ENCODE measurements at places on chromosomes 4 and X.
A peak's percentile ranks its signal among the peaks of the same experiment; 100 is the strongest.

- DNase-seq = no peak
These were observed 159.7 kb downstream of the ANK2 start for GRCh38 chr4:113209153-113209552.

DNA sequence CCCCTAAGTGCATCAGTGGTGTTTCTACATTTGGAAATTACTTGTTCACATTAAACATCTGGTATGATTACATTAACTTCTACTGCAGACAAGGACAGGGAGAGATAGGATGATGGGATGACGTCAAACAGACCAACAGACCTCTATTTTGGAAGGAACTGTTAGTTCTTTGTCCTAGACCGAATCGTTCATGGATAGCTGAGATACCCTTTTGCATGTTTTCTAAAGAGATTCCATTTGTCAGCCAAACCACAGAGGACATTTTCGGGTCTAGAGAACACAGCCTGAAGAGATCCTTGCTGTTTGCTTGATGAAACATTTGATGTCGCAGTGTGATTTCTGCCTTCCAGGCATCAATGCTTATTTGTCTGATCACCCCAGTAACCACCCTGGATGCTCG lies 27.7 kb downstream of the CHST7 start:
- no peak for DNase-seq

DNA sequence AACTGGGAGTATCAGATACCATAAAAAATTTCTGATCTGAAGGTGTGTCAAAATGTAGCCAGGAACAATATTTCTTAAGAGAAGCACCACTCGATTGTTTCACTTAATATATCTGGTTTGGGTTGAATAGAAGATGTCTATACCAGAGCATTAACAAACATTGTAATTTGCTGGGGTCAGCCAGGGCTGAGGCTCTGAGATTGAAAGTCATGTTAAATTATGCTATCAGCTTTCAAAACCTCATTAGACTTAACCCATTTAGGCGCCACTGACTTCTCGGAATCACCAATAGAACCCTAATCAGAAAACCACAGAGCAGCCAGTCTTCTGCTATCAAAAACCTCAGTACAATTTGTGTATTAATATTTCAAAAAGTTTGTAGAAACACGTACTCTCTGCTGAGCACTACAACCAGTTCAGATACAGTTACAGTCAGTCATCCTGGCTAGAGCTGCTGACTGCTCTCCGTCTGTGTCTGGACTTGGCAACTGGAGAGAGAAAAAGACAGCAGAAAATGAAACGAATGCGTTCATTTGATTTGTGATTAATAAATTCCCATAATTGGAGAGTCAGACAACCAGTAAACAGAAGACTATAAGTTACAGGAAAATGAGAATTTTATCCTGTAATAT lies 848.6 kb upstream of the PABPC4L start:
- no peak for DNase-seq

DNA sequence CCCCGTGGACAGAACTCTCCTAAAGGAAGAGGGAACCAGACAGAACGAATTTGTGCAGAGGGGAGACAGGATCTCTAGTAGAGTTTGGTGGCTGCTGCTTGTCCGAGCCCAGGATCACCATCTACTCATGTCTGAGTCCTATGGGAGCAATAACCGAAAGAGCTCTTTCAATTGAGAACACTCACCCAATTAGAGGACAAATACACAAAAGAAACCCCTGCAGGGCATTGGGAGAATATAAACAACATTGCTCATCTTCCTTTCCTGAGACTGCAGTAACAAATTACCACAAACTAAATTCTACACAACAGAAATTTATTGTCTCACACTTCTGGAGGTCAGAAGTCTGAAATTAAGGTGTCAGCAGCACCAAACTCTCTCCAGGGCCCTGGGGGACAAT lies 65.6 kb downstream of the SPINK2 start:
- DNase-seq = no peak

DNA sequence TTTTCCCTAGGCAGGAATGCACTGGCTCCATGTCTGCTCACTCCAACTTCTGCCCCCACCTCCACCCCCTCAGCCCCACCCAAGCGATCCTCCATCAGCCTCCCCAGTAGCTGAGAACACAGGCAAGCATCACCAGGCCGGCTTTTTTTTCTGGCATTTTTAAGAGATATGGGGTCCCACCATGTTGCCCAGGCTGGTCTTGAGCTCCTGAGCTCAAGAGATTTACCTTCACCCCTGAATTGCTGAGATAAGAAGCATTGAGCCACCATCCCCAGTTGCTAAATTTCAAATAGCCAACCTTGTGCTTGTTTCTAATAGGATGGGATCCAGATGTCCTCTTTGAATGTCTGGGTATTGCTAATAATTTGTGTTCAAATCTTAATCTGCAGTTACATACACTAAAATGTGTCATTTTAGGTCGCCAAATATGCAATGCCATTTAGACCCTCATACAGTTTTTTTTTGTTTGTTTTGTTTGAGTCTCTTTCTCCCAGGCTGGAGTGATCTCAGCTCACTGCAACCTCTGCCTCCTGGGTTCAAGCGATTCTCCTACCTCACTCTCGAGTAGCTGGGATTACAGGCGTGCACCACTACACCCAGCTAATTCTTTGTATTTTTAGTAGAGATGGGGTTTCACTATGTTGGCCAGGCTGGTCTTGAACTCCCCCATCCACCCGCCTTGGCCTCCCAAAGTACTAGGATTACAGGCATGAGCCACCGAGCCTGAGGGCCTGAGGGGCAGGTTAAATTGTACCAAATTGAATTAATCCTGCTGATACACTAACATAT lies 8.8 kb downstream of the LARP7 start:
- no peak for DNase-seq

DNA sequence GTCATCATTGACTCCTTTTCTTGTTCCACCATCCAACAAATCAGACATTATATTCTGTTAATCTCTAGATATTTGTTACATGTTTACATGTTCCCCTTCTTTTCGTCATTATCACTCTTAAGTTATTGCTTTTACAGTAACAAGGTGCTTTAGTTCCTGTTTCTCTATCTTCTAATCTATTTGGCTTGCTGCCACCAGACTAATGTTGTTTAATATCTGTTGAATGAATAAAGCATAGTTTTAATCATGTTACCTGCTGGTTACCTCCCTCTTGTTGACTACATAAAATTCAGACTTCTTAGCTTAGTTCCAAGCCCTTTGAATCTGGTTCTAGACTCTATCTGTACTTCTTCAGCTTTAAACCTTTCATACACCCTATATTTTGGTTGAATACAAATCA lies 129.8 kb upstream of the TRIM2 start:
- peak; percentile 39 for DNase-seq

DNA sequence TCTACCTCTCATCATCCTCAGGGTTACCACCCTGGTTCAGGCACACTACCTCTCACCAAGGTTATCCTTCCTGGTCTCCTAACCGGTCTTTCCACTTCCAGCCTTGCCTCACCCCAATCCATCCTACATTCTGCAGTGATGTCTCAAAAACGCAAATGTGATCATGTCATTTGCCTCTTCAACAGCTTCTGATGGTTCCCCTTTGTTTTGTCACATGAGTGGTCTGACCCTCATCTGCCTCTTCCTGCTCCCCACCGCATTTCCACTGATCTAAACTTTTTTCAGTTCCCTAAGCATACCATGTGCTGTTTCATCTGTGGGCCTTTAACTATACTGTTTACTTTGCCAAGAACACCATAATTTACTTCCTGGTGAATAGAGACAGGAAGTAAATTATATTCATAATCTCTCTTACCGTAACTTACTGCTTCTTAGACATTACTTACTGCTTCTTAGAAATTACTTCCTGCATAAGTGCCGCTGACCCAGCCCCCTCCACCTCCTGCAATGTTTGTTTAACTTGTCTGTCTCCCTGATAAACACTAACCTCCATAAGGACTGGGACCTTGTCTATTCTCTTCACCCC lies 27.1 kb upstream of the NSUN7 start:
- peak; percentile 9 for DNase-seq

DNA sequence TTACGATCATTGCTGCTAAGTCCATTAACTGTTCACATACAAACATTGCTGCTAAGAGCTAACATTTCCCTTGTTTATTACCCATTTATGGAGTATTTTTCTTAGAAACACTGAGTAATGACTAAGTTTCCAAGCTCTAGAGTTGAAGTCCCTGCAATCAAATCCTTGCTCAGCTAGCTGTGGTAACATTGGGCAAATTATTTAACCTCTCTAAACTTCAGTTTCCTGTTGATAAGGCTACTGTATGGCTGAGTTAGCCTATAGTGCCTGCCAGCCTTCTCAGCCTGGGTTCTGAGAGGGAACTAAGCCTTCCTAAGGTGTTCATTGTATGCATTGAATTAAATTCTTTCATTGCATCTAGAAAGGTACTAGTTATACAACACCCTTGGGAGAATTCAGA lies 15.2 kb upstream of the SCOC start:
- DNase-seq = no peak

- DNase-seq = no peak
These were observed 43.7 kb downstream of the IL15 start for GRCh38 chr4:141680060-141680459.

DNA sequence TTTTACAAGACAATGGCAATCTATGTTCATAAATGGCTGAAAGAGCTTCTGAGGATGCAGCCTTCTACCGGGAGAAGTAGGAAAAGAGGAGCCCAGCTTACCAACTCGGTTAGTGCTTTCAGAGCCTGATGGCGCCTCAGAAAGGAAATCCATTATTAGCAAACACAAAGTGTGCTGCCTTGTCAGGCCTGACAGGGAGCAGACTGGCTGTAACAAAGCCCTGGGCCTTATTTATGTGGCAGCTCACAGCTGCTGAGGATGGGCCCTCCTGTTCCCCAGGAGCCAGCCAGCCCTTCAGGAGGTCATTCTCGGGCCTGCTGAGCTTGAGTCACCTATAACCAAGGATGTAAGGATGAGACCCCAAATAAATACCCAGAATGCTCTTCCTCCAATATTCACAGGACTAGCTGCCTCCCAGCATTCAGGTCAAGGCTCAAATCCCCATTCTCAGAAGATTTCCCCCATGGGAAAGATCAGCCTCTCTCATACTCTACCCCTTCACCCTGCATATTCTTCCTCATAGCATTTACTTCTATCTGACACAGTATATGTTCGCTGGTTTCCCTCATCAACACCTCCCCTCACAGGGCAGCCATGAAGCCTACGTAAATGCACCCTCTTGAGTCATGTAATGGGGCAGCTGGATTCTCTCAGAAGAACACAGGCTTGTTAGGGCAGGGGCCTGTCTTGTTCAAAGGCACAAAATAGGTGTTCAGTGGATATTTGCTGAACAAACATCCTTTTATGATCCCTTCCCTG lies 227.0 kb upstream of the RASGEF1B start:
- DNase-seq = no peak

- no peak for DNase-seq
These were observed 130.2 kb downstream of the CHRDL1 start for GRCh38 chrX:110665223-110666002.

GRCh38 chr4:4606321-4606720 lies 64.5 kb upstream of the STX18 start:
- no peak for DNase-seq

GRCh38 chr4:170198747-170199146 lies 109.0 kb upstream of the AADAT start:
- DNase-seq = no peak

DNA sequence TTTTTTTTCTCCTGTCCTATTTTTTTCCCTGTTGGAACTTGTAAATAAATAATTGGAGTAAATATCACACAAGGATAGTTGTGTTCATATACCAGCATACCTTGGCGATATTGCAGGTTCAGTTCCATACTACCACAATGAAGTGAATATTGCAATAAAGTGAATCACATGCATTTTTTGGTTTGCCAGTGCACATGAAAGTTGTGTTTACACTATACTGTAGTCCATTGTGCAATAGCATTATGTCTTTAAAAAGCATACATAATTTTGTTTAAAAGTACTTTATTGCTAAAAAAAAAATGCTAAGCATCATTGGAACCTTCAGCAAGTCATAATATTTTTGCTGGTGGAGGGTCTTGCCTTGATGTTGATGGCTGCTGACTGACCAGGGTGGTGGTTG lies 88.6 kb downstream of the GSTCD start:
- DNase-seq = no peak

DNA sequence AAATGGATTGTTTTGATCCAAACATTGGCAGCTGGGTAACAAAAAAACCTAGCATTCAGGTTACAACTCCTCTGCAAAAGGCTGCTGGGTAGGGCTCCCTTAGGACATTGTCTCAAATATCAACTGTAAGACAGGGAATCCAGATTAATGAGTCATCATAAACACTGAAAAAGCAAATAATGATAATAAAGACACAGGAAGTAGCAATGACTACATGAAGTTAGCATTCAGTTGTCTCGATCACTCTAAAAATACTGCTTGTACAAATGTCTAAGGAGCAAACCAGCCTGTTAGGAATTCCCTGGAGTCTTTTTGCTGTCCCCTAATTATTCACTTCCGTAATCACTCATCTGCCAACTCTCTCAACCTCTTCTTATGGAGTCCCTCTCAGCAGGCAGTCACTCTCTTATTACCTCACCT lies 259.2 kb downstream of the GPC3 start:
- DNase-seq = no peak

DNA sequence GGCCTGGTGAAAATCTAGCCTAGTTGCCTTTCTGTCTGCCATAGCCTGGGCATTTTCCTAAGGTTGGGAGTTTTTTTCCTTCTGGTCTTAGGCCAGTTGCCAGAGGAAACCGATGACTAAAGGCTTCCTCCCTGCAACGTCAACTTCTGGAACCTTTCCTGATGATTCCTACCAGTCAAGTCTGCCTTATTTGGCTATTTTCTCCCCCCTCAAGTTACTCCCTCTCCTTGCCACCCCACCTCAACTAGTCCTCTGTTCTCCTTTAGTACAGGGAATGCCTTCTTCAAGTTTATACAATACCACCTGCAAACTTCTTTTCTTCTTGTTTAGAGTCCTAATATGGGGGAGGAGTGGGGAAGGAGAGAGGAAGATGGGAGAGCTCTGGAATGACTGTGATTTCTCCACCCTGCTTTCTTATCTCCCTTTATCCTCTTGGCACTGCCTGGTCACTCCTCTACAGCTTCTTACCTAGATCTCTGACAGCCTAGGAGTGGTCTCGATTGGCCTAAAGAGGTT lies 10.6 kb downstream of the MSN start:
- DNase-seq = no peak

DNA sequence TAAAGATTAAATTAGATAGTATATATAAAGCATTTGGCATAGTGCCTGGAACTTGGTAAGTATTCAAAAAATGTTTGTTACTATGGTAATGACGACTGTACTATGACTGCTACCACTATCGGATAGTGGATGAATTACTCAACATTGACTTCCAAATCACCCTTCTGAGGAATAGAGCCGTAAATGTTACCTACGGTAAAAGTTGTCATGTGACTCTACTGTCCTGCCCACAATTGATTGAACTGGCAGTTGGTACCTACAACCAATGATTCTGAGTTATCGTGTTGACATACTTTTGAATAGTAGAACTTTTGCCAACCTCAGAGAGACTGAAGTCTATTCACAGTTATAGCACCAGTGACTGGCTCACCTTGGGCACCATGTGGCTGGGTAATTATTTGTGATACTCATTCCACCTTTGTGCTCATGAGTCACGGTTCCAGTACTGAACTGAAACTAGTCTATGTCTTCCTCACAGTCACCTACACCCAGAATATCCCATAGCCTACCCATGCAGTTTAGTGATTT lies 185.5 kb upstream of the PITX2 start:
- DNase-seq = no peak

GRCh38 chrX:118855681-118856310 lies 32.2 kb downstream of the ZCCHC12 start:
- no peak for DNase-seq

All from CD4-positive, alpha-beta memory T cell (primary cell).